ENCODE measurements at places on chromosomes 4 and X.

DNA sequence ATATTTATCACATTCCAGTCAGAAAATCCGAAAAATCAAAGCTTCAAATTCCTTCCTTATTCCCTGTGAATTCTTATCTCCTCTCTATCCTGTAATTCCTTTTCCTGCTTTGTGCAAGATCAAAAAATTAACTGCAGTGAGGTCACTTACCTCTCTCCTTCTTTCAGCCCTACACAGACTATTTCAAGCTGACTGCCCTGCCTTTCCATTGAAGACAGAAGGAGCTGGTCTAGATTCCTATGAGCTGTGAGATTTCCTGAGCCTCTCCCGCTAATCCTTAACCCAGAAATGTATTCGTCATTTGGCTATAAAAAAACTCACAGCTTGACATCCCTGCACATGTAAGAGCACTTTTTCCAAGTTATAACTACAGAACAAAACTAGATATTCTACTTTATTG, 26.6 kb downstream of the TRIML2 start:
- DNase-seq: no peak

DNA sequence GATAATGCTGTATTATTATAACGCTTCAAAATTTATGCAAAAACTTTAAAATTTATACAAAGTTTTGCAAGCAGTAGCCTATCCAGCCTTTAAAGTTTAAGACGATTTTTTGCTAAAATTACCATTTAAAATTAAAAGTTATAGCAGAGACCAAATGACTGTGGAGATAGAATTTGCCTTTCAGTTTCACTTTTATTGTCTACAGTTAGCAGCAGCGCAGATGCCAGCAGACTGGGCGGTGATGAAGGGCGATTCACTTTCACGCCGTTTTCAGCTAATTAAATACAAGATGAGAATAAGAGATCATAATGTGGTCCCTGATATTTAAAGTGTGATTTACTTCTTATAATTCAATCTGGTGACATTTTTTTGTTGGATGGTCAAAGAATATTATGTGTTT, 1381.5 kb upstream of the ADGRL3 start:
- no peak for DNase-seq

GRCh38 chr4:156495836-156496235, 475.8 kb downstream of the PDGFC start:
- DNase-seq: no peak

- no peak for DNase-seq
Observed at GRCh38 chr4:97670703-97671269, 472.5 kb downstream of the STPG2 start.

DNA sequence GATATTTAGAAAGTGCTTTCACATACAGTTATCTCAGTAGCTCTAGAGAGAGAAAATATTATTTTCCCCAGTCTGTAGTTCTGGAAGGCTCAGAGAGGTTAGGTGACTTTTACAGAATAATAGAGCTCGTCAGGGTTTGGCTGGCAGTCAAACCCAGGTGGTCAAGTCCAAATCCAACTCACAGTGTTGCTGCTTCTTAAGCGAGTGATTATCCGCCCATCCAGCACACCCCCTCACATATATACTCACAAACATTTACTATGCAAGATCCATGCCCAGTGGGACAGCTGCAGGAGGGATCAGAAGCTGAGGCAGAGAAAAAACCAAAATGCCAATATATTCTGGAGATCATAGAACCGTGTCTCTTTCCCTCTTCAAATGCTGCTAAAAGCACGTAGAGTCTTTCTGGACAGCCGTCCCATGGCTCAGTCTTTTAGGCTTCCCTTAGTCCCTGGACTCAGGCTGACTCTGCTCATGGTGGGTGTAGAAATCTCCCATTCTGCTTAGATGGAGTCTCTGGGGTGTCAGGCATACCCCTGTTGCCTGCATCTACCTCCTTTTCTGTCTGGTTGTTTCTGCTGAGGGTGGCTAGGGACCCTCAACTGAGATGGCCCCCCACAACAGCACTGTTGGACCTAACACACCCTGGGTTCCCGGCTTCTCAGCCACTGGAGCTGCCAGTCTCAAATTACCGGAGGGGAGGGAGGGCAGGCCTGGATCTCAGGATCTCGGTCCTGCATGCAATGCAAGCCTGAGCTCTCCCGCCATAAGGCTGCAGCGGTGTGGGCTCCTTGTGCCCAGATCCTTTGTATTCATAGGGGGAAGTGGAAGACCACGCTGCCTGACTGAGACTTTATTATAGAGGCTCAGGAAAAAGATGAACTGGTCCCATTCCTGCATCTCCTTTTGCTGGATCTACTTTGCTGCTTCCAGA, at the start of gene CHRNA9:
Gene CHRNA9 (plus strand): TSS at position 743 of the 934 bp plus-strand sequence. CDS start 135 bp downstream, at position 878.
- no peak for DNase-seq

DNA sequence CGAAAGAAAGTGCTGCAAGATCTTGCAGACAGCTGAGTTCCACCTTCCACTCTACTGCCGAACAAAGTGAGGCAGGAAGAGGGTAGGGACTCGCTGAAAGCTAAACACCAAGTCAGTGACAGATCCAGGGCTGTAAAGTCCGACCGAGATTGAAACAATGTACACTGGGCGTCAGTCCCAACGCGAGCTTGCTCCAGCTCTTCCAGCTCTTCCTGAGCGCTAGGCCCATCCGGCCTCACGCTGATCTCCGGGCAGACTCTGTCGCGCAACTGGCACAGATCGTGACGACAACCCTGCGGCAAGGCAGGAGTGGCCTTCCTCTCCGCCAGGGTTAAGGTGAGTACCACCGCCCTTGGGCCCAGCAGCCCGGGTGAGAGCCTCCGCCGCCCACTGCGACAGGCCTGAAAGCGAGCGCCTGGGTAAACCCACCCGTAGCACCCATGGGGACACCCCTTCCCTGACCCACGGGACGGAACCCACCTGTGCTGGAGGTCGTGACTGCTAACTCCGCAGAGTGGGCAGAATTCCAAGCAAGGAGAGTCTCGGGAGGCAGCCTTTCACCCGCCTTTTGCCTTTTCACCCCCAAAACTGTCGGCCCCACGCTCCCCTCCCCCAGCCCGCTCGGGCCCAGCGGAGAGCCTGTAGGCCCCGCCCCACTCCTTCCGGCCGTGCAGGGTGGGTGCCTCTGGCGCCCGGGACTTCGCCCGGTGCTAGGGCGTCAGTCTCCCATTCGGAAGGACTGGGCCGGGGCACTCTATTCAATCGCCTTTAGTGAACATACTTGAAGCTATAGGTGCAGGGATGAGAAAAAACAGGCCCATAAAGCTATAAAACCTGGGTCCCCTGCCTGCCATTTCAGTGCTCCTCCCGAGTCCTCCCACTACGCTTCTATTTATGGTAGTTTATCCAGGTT, at the start of gene TMLHE:
Gene TMLHE (minus strand): TSS at position 641 of the 913 bp plus-strand sequence. CDS start 67,676 bp downstream, outside the sequence.
- DNase-seq: peak; percentile 22

DNA sequence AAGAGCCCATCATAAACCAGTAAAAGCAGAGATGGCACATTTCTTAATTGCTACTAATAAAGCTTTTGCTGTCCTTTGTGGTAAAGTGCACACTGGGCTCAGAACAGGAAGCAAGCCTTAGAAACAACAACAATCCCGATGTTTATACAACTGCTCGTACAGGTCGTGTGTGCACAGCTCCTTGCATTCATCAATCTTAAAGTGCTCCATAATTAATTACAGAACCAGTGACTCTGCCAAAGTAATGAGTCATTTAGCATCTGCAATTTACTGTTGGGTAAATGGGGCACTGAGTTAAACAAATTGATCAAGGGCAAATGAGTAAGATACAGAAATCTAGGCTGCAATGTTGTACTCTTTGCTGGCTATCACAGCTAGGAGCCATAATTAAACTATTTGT, 61.3 kb upstream of the TXK start:
- no peak for DNase-seq

DNA sequence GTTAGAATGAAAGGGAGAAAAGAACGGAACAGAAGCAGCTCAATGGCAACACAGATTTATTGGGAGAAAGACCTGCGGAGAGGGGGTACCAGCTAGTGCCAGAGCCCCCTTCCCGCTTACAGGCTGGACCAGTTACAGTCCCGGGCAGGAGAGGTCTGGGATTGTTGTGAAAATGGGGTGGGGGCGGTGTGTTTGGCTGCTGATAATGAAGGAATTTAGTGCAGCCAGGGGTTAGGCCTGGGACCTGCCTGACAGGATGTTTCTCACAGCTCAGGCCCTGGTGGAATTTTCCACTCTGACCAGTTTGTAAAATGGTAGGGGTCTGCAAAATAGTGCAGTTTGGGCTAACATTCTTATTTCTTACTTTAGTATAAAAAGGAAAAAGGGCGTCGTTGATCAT, 75.4 kb upstream of the SPIN4 start:
- DNase-seq: no peak

DNA sequence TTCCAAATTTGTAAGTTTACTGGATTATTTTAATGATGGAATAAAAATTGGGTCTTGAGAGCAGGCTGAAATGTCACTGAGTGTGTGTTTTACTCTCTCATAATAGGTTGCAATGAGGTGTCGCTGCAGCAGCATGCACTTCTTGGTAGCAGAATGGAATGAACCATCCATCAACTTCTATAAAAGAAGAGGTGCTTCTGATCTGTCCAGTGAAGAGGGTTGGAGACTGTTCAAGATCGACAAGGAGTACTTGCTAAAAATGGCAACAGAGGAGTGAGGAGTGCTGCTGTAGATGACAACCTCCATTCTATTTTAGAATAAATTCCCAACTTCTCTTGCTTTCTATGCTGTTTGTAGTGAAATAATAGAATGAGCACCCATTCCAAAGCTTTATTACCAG, 2.6 kb downstream of the SAT1 start:
- DNase-seq: no peak

DNA sequence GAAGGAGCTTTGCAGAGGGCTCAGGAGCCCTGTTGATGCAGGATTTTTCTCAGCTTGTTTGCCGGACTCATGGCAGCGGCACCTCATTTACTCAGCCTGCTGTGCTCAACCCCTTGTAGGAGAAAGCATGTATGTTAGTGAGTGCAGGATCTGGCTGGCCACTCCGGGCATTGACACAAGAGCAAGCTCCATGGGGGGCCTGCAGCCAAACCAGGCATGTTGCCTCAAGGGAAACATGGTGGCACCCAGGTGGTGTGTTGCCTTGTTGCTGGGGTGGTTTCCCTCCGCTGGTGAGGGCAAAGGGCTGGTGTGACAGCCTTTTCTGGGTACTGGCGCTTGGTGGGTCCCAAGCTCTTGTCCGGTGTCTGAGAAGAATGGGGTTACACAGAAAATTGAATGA, 189.3 kb upstream of the ANXA3 start:
- DNase-seq: no peak

- DNase-seq: peak; percentile 59
Observed at GRCh38 chr4:80989921-80990544, 40.5 kb upstream of the BMP3 start.

- DNase-seq: no peak
Observed at GRCh38 chr4:135065366-135065765, 863.8 kb upstream of the PABPC4L start.

DNA sequence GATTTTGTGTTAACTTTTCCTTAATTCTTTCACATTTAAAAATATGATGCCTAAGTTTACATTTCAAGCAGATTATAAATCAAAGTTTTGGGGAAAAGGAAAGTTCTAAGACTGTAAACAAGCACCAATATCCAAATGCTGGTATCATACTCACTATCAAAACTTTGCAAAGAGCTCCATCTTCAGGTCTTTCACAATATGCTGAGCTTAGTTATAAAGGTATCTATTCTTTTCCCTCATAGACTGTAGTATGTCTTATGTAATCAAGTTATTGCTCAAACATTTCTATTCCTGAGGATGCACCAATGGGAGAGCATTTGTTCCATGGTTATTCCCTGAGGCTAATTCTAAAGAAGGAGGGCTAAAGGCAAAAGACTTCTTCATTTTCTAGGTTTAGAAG, 207.9 kb upstream of the FAM241A start:
- DNase-seq: no peak

- no peak for DNase-seq
Observed at GRCh38 chr4:173046144-173046543, 122.5 kb upstream of the GALNT7 start.

DNA sequence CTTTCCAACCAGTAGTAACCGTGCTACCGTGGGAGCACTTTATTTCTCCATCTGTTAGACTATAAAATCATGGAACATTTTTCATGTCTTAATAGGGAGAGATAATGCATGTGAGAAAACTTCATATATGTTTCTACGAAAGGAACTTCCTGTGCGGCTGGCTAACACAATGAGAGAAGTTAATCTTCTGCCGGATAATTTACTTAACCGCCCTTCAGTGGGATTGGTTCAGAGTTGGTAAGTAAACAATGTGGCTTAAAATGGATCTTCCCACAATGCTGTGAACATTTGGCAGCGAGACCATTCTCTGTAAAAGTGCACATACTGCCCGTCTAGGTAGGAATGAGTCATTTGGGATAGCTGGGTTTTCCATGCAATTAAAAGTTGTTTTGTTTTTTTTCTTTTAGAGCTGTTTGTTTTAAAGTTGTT, 29.6 kb downstream of the PDK3 start:
- peak; percentile 58 for DNase-seq

DNA sequence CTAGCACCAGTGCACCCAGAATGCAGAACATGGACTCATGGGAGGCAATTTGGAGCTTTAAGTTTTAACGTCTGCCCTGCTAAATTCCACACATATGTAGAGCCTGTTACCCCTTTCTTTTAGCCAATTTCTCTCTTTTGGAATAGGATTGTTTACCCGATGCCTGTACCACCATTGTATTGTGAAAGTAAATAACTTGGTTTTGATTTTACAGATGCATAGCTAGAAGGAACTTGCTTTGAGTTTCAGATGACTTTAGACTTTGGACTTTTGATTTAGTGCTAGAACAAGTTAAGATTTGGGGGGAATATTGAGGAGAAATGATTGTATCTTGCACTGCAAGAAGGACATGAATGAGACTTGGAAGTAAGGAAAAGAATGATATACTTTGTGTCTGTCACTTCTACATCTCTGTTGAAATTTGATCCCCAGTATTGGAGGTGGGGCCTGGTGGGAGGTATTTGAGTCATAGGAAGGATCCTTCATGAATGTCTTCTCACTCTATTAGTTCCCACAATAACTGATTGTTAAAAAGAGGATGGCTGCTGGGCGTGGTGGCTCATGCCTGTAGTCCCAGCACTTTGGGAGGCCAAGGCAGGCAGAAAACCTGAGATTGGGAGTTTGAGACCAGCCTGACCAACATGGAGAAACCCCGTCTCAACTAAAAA, 794.8 kb upstream of the LCORL start:
- DNase-seq: peak; percentile 4

GRCh38 chr4:1808851-1809753, 16.0 kb downstream of the FGFR3 start:
- no peak for DNase-seq

DNA sequence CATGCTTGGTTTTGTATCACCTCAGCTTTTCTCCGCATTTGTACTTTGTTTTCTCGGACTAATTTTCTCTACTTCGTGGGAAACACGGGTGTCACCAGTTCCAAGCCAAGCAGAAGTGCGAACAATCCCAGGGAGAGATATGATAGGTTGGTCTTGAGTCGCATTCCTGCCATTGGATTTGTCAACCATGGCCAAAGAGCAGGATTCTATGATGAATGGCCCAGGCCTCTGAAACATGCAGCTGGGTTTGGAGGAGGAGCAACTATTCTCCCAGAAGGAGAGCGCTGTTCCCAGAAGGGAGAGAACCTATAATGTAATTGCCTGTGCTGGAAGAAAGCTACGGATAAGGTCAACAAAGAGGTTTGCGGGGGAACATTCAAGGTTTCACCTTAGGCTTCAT, 10.3 kb upstream of the FGFBP1 start:
- DNase-seq: no peak
